Naive thymus-derived CD8-positive, alpha-beta T cell (primary cell): ENCODE measurements at places on chromosomes 2 and 18.

DNA sequence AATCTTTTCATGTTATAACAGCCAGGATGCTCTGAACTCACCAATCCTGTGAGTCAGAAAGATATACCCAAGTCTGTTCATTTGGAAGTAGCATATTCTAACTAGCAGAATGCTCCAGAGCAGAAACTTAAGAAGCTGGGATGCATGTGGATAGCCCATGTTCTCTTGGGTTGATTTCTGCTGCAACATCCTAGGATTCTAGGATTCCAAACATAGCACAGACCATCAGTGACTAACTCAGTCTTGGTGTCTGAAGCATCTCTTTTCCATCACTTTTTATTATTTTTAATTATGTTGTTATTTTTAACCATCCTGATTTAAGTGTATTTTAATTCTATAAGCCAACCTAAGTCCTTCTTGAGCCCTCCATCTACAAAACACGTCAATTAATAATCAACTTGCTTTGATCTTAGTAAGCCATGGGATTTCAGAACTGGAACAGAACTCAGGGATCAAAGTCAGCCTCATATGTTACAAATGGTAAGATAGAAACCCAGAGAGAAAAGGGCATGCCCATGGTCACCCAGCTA is 85.4 kb downstream of the OSR1 start:
- no peak overlapping the region for H3K4me3 ChIP-seq
- no peak for DNase-seq
- no peak overlapping the region for H3K27ac ChIP-seq
- no peaks in the 10 kb centered on the region for H3K27me3 ChIP-seq

- H3K36me3 ChIP-seq: no peaks in the 10 kb centered on the region
- no peak for DNase-seq
- H3K4me3 ChIP-seq: no peak overlapping the region
- H3K27me3 ChIP-seq: no peaks in the 10 kb centered on the region
- H3K27ac ChIP-seq: no peak overlapping the region
- H3K4me1 ChIP-seq: no peaks in the 10 kb centered on the region
These were observed 103.1 kb downstream of the TEX51 start for GRCh38 chr2:127001751-127002150.

DNA sequence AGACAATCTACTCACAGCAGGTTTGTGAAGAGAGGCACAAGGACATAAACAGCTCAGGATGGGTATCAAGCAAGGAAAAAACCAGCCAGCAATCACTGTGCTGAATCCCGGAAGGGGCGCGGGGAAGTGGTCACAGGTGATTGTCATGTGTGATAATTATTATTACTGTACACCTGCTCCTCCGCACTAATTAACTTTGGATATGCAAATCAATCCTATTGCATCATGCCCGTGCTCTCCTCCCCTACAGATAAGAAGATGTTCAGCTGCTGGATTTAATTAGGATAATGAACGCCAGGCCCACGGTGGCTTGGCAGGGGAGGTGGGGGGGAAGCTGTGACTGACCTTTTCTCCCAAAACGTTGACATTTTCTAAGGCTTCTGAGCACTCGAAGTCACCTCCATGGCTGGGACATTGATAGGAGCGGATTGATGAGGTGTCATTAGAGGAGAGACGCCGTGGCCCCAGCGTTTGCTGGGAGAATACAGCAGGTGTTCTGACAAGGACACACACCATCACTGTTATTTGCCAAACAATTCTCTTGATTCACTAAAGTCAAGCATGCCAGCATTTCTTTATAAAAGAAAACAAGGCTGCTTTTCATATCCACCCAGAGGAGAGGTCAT is 160.3 kb upstream of the VRK2 start:
- no peak overlapping the region for H3K27ac ChIP-seq
- DNase-seq: no peak
- no peak overlapping the region for H3K4me3 ChIP-seq
- peaks cover 13% of the 10 kb centered on the region for H3K27me3 ChIP-seq
- peaks cover 7% of the 10 kb centered on the region for H3K4me1 ChIP-seq

GRCh38 chr2:111042772-111043771 is 77.6 kb upstream of the BCL2L11 start:
- no peaks in the 10 kb centered on the region for H3K36me3 ChIP-seq
- no peak overlapping the region for H3K4me3 ChIP-seq
- no peak for DNase-seq
- H3K27me3 ChIP-seq: peaks cover 6% of the 10 kb centered on the region
- no peak overlapping the region for H3K27ac ChIP-seq

- no peak for DNase-seq
- no peak overlapping the region for H3K4me3 ChIP-seq
- H3K36me3 ChIP-seq: no peaks in the 10 kb centered on the region
- peaks cover 16% of the 10 kb centered on the region for H3K27me3 ChIP-seq
- H3K27ac ChIP-seq: no peak overlapping the region
These were observed 62.5 kb downstream of the MRO start for GRCh38 chr18:50757358-50757757.
